Activated T-helper 1 cell treated with anti-CD3 and anti-CD28 coated beads, Interleukin-2, amount 50 U/mL, for 16 hours (primary cell): ENCODE measurements at places on chromosomes 11 and 22.

DNA sequence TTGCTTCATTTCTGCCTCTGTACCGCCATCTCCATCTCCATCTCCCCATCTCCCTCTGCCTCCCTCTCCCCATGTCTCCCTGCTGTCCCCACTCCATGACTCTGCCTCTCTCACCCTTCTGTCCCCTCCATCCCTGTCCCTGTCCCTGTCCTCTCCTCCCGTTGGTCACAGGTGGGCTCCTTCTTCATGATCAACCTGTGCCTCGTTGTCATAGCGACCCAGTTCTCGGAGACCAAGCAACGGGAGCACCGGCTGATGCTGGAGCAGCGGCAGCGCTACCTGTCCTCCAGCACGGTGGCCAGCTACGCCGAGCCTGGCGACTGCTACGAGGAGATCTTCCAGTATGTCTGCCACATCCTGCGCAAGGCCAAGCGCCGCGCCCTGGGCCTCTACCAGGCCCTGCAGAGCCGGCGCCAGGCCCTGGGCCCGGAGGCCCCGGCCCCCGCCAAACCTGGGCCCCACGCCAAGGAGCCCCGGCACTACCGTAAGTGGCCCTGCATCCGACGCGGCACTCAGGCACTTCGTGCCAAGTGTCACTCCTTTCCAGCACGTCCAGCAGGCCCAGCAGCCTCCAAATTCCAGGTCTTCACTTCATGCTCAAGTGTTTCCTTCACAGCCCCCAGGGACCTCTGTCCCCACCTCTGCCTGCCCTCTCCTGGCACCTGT lies 76.0 kb downstream of the CACNA1I start:
- DNase-seq: no peak

GRCh38 chr22:19042285-19043120 lies 79.7 kb downstream of the DGCR2 start:
- DNase-seq: no peak

GRCh38 chr11:9755561-9756185 lies 91.8 kb downstream of the SWAP70 start:
- no peak for DNase-seq

- peak; percentile 23 for DNase-seq
These were observed 583 bp downstream of the APLP2 start for GRCh38 chr11:130070109-130070845.

- DNase-seq: no peak
These were observed 1030.8 kb upstream of the CCDC90B start for GRCh38 chr11:84316866-84317555.

DNA sequence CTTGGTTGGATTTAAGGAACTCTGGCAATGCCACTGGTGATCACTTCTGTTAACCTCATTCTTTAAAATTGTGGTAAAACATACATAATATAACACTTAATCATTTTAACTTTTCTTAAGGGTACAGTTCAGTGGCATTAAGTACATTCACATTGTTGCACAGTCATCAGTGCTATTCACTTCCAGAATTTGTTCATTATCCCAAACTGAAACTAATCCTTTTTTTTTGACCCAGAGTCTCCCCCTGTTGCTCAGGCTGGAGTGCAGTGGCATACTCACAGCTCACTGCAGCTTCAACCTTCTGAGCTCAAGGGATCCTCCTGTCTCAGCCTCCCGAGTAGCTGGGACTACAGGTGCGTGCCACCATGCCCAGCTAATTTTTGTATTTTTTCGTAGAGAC lies 10.6 kb downstream of the ELF5 start:
- no peak for DNase-seq

DNA sequence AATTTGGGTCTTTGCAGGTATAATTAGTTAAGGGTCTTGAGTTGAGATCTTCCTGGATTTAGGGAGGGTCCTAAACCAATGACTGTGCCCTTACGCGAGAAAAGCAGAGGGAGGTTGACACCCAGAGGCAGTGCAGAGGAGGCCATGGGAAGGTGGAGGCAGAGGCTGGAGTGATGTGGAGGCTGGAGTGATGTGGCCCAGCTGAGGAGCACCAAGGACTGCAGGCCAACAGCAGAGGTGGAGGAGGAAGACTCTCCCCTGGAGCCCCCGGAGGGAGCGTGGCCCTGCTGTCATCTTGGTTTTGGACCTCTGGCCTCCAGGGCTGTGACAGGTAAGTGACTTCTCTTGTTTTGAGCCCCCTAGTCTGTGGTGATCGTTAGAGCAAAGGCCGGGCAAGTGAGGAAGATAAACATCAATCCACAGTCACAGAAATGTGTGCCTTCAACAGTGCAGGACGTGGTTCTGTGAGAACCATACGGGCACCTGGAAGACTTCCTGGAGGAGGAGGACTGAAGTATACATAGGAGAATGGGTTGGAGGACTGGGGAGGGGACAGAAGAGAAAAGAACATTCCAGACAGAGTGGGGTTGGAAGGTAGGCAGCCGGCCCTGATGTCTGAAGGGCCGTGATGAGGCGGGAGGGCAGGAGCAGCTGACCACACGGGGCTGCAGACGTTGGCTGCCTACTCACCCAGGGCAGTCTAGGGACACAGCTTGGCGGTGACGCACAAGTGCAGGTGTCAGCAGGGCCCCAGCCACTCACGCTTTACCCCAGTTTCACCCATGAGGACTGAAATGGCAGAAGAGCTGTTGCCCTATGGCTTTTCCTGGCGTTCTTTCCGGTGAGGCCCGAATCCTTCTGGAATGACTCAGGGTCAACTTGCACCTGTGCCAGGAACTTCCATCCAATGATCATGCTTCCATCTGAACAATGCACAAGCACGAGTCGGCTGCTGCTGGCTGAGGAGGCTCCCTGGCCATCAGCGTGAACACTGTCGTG lies 270.2 kb downstream of the CTTN start:
- DNase-seq: no peak

DNA sequence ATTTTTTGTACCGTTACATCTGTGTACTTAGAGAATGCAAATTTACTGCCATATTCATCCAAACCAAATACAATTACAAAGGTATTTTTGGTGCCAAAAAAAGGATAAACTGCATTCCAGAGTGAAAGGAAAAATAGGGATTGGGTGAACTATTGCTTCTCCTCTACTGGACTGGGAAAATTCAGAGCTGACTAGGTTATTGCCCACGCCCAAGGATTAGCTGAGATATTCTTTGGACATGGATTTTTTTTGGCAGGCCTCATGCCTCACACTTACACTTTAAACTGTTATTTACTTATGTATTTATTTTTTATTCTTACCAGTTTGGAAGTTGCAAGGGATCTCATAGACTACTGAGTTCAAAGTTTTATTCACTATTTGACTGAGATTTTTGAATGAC lies 76.3 kb upstream of the DDI1 start:
- DNase-seq: no peak

- DNase-seq: no peak
These were observed 209.5 kb downstream of the NAV2 start for GRCh38 chr11:19921976-19922688.

GRCh38 chr11:7098235-7098832 lies 9.5 kb downstream of the RBMXL2 start:
- no peak for DNase-seq

GRCh38 chr22:34045311-34045710 lies 125.0 kb upstream of the LARGE1 start:
- DNase-seq: no peak

DNA sequence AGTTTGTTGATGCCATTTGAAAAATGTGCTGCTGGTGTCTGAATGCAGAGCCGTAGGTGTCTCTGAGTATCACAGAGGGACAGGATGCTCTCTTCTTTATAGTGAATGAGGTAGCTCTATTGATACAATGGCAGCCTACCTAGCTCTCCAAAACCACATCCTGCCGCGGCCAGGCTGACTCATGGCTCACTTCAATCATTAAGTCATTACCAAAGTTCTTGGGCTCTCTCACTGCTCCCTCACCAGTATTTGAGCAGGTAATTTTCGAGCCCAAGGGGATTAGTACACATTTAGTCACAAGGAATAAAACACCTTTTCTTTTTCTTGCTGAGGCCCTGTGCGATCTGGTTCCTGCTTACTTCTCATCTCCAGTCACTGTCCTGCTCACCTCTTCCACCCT lies 509.0 kb upstream of the LARGE1 start:
- no peak for DNase-seq

- no peak for DNase-seq
These were observed 58.6 kb downstream of the IMMP1L start for GRCh38 chr11:31450841-31451240.

DNA sequence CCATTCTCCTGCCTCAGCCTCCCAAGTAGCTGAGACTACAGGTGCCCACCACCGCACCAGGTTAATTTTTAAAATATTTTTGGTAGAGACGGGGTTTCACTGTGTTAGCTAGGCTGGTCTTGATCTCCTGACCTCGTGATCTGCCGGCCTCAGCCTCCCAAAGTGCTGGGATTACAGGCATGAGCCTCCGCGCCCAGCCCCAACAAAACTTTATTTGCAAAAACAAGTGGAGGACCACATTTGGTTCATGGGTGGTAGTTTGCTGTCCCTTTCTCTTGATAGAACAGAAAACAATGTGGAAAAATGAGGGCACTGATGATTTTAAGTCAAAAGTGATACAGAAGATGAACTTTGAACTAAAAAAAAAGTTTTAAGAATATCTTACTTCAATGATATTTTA lies 121.8 kb upstream of the SERPIND1 start:
- DNase-seq: no peak

DNA sequence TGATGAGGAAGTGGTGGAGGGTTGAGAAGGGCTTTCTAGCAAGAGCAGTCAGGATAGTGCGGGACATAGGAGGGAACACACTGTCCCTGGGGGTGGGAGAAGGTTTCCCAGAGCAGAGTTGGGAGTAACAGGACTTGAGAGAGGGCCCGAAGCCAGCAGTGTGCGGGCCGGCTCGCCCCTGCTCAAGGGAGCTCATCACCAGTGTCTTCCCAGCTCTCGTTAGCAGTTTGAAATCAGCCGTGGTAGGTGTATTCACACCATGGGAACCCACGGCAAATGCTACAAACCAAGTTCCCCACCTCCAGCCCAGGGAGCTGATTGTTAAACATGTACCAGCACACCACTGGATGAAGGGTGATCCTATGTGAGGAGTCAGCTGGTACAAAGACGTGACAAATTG lies 66.2 kb upstream of the EIF3D start:
- no peak for DNase-seq

- DNase-seq: no peak
These were observed 21.4 kb downstream of the CHKA start for GRCh38 chr11:68099474-68100405.

DNA sequence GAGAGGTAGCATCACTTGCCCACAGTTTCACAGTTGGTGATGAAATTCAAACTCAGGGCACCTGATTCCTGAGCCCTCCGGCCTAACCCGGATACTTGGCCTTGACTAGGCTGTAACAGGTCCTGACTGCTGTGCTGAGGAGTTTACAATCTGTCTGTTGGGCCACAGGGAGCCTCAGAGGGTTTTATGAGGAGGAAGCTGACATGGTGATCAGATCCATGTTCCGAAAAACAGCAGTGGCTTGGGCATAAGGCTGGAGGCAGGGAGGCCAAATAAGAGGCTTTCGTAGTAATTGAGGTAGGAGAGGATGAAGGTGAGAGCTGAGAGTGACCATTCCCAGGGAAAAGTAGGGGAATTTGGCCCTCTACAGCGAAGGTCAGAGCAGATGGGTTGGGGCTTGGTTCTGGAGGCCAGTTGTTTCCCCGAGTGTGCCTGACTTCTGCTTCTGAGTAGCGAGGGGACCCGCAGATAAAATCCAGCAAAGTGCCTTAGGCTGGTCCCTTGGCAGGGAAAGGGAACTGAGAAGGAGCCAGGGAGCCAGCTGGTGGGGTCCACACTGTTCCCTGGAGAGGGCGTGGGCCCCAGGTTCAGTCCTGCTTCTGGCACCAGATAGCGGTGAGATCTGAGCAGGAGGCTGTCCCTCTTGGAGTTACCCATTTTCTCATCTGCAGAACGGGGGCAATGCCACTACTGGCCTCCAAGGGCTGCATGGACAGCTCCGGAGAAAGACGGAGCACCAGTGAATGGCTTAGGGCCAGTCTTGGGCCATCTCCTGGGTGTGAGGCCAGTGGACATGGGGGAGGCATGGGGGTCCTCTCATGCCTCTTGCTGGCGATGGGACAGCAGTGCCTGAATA lies 6.5 kb downstream of the PRDM11 start:
- DNase-seq: no peak

GRCh38 chr11:30917859-30918478 lies 331.8 kb upstream of the MPPED2 start:
- DNase-seq: no peak

- no peak for DNase-seq
These were observed 15.5 kb upstream of the BMAL1 start for GRCh38 chr11:13262096-13262495.
